ENCODE measurements at places on chromosomes 7 and 10. TPM values are rescaled to one million over a fixed set of nuclear protein-coding genes. Genes with fewer than 3 reads are reported as not detected.

- DNase-seq = no peak
Measured at GRCh38 chr7:101133621-101134398, 6.9 kb downstream of the SERPINE1 start.

The KIAA1549 gene
- 43.1 TPM for total RNA-seq

DNA sequence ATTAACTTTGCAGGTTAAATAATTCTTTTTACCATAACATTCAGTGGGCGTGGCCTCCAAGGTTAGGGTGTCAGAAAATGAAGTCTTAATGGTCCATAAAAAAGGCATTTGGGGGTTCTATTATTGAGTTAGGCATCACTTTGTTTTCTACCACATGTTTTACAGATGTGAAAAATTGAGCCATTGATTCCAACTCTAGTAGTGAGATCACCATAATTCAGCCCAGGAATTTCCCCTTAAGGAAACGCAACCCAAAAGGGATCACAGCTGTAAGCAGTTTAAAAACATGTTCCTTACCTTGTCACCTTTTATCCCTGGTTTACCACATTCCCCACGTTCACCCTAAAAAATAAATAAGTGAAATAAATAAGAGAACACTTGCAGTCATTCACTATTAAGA is 24.9 kb downstream of the COL28A1 start:
- DNase-seq = no peak

The CALHM1 gene
- not detected for total RNA-seq

DNA sequence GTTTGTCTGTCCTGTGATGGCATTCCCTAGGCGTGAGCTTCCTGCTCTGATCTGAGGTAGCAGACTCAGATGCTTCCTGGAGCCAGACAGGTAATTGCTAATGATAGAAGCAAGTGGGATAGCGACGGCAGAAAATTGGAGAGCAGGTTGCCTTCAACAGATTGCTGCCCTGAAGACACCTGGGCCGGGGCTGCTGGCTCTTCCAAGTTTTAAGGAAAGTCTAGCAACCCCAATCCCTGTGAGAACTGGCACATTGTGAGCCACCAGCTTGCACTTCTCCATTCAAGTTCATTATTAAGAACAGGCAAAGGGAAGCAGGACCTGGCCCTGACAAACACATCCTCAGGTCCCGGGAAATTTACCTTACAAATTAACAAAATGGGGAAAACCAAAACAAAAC is 50.8 kb downstream of the ITPRID1 start:
- DNase-seq = no peak

The C1QL3 gene
- total RNA-seq = 3.0 TPM

The LAMB4 gene
- 0.12 TPM for total RNA-seq

The DYDC1 gene
- not detected for total RNA-seq

DNA sequence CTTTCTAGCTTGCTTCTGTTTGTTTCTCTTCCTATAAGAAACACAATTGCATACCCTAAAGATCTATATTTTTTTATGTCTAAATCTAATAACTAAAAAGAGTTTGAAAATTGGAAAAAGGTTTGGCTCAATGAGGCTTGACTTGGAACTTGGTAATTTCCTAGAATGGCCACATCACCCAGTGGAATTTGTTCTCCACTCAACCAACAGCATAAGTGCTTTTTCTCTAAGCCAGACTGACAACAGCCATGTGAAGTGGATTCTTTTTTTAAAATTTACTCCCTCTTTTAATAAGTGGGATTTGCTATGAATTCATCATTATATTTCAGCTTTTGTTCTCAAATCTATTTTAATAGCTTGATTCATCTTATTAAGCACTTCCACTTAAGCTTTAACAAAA is 33.8 kb downstream of the GBF1 start:
- no peak for DNase-seq

GRCh38 chr10:79111427-79111826 is 42.7 kb downstream of the ZMIZ1 start:
- DNase-seq = no peak

GRCh38 chr7:74658178-74659004 is 873 bp downstream of the GTF2I start:
- peak; percentile 96 for DNase-seq

GRCh38 chr7:135409845-135410542 is 99.9 kb downstream of the CNOT4 start:
- no peak for DNase-seq

DNA sequence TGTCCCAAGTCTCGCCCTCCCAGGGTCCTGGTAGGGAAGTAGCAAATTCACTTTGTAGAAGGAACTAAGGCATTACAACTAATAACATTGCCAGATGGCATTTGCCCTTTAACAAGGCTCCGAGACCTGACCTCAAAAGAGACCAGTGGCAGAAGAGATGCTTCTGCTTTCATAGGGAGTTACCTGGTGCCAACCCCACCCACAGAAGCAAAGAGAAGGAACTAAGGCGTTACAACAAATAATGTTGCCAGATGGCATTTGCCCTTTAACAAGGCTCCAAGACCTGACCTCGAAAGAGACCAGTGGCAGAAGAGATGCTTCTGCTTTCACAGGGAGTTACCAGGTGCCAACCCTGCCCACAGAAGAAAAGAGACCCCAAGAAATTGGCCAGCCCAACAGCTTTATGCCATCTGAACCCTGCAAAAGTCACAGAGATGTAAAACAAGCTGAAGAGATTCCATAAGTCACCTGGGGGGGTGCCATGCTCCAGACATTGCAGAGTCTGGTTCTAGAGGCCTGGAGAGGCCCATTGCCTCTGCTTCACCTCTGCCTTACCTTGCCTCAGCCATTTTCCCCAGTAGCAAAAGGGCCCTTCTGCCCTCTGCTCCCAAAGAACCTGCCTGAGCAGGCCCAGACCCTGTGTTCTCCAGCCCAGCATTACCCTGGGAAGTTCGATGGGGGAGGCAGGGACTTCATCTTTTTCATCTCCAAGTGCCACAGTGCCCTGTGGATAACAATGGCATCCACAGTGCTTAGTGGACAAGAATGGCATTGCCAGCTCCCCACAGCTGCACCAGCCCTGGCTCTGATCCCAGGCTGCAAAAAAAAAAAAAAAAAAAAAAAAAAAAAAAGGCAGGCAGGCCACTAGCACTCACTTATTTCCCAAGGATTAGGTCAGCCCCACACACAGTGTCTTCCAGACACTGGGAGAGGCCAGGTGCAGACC is 179.5 kb upstream of the PLXNA4 start:
- DNase-seq = no peak

DNA sequence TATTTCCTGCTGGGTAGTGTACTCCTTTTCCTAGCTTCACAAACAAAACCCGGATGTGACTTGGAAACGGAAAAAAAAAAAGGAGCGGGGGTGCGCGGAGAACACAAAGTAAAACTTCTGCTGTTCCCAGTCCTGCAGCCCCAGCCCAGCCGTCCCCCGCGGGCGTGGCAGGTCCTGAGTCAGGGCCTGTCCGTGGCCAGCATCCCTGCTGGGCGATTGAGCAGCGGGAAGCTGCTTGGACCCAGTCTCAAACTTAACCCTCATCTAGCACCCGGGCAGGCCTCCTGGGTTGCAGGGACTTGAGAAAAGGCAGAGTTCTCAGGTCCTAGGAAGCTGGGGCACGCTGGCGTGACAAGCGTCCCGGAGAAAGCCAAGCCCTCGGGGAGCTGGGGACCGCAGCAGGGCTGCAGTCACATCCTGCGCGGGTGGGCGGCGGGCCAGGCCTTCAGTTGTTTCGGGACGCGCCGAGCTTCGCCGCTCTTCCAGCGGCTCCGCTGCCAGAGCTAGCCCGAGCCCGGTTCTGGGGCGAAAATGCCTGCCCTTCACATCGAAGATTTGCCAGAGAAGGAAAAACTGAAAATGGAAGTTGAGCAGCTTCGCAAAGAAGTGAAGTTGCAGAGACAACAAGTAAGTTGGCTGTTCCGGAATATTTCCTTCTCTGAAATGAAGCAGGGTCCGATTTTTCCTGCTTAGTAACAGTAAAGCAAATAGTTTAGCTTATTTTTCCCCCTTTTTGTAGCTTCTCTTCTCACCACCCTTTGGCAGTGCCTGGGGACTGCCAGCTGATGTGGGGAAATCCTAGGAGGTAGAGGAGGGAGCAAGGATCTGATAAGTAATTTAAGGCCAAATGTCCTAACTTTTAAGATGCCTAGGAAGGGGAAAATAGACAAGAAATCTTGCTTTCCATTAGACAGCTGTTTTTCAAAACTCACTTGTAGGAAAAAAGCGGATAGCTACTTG is at the start of gene GNG11:
Gene GNG11, plus strand, starts transcription at position 129 of the 960 bp plus-strand sequence. Its CDS starts 403 bp downstream, at position 532.
- DNase-seq = peak; percentile 18

DNA sequence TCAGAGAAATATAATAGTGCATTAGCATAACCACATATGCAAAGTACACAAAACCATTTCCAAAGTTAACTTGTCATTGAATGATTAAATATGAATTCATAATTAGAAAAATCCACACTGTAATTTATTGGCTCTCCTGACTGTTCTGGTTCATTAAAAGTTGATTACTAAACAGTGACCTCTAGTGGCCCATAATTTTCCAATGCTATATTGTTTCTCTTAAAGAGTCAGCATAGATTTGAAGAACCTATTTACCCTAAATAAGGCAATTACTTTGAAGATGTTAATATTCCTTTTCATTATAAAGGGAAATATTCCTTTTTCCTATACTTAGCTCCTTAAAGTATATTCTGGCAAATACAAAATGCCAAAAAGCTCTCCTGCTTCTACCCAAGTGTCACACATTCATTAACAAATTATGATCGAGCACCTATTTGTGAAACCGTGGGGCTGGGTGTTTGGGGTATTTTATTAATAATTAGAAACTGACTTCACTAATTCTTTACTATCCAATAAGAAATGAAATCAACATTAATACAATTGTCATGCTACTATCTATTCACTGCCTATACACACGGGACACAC is 86.2 kb downstream of the HIBADH start:
- no peak for DNase-seq

The PPRC1 gene
- total RNA-seq = 40.1 TPM

DNA sequence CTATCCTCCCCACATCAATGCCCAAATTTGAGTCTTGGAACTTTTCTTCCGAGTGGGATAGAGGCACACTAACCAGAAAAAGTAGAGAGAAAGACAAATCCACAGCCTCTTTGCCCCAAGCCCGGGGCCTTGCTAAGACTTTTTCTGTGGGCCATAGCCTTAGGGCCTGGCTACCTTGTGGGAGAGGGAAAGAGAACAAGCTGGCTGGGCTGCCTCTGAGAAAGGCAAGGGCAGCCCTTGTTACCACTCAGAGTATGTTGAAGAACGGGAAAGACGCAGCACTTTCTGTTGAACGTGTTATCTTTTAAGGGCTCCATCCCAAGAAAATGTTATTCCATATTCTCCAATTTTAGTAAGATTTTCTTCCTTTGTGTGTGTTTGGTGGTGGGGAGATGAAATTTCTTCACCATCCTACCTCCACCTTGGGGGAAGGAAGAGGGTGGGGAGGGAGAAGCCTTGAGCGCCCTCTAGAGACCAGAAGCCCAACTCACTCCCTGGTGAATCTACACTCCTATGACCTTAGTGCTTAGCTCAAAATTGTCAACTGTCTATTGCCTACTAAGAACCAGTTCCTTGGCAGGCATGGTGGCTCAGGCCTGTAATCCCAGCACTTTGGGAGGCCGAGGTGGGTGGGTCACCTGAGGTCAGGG is 3.9 kb upstream of the NRF1 start:
- no peak for DNase-seq

DNA sequence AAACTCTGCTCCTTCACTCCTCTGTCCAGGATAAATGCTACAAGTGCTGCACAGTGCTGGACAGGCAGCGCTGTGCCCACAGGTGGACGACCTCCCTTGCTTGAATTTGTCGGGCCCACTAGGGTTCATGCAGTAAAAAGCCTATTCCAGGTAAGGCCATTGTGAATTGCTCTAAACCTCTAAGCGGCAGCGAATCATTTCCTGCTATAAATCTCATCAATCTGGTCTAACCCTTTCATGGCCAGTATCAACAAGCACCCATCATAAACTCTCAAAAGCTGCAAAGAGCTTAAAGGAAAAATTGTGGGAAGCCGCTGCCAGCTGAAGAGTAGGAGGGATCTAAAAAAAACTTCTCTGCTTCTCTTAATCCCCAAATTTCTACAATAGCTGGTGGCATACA is 134.2 kb downstream of the SLC25A13 start:
- DNase-seq = no peak

GRCh38 chr7:141313896-141314295 is 237.3 kb upstream of the AGK start:
- no peak for DNase-seq

DNA sequence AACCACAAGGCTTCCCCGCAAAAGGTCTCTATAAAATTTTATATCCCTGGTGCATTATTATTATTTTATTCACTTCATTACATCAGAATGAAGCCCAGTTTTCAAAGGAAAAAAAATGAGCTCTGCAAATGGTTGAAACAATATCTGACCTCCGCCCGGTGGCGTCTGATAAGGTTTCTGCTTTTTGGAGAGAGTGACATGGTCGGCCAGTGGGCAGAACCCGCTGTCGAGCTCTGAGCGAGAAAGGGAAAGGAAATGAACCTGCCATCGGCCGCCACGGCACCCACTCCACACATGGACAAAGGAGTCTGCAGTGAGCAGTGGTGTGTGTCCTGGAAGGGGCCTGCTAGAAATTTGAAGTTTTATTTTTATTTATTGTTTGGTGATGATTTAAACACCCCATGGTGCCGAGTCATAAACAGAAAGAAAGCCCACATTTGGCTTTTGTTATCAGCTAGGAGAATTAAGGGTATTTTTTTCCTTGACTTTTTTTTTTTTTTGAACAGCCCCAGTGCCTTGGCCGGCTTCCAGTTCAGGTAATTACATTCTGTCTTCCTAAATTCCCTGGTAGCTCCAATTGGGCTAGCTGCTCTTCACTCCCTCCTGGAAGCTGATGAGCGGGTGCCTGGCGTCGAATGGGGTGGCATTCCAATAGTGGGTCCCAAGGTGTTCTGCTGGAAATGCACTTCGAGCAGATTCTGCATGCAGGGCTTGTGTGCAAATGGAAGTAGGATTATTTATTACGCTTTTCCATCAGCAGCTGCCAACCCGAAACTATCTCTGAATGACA is 149.4 kb upstream of the MKI67 start:
- DNase-seq = no peak

DNA sequence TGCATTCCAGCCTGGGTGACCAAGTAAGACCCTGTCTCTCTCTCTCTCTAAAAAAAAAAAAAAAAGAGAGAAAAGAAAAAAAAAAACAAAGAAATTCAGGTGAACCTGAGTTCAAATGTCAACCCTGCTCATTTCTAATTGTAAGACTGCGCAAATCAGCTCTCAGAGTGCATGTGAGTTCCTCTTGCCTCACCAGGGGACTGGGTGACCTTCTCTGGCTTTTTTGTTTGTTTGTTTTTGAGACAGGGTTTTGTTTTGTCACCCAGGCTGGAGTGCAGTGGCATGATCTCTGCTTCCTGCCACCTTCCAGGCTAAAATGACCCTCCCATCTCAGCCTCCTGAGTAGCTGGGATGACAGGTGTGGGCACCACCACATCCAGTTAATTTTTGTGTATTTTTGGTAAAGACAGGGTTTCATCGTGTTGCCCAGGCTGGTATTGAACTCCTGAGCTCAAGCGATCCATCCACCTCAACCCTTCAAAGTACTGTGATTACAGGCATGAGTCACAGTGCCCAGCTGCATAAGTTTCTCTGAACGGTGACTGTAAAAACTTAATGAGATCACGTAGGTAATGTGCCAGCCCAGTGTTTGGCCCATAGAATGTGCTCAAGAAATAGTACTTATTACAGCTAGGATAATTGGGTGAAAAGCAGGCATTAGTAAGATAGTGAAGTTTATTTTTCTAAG is 45.3 kb upstream of the BAMBI start:
- DNase-seq = no peak

All from progenitor cell of endocrine pancreas (in vitro differentiated cells).